ENCODE measurements at places on chromosomes 13 and 19.

- H3K4me1 ChIP-seq = peaks cover 12% of the 10 kb centered on the region
- no peak for DNase-seq
Observed at GRCh38 chr13:50843257-50844083, at the start of gene DLEU7. Gene DLEU7 (minus strand): TSS chr13:50843692. CDS start chr13:50843646, 46 bp downstream.

DNA sequence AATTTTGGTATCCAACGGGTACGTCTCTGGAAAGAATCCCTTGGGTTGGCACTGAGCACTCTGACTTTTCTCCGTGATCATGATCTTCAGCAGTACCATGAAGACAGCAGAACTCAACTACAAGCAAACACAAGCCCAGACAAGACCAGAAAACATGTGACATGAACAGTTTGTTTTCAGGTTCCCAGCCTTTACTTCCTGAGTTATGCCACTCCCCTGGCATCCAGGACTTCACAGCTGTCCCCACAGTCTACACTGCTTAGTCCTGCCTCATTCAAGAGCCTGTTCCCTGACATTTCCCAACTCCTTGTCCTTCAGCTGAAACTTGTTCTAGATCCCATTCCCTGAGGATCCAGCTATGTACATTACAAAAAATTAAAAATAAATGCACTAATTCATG is 4.9 kb upstream of the N4BP2L1 start:
- DNase-seq = no peak
- no peak overlapping the region for H3K27ac ChIP-seq
- H3K36me3 ChIP-seq = peaks cover 3% of the 10 kb centered on the region
- peaks cover 16% of the 10 kb centered on the region for H3K4me1 ChIP-seq

GRCh38 chr19:9139609-9140158 is 513 bp upstream of the ZNF317 start:
- peaks cover 20% of the 10 kb centered on the region for H3K4me1 ChIP-seq
- DNase-seq = no peak
- no peaks in the 10 kb centered on the region for H3K36me3 ChIP-seq

DNA sequence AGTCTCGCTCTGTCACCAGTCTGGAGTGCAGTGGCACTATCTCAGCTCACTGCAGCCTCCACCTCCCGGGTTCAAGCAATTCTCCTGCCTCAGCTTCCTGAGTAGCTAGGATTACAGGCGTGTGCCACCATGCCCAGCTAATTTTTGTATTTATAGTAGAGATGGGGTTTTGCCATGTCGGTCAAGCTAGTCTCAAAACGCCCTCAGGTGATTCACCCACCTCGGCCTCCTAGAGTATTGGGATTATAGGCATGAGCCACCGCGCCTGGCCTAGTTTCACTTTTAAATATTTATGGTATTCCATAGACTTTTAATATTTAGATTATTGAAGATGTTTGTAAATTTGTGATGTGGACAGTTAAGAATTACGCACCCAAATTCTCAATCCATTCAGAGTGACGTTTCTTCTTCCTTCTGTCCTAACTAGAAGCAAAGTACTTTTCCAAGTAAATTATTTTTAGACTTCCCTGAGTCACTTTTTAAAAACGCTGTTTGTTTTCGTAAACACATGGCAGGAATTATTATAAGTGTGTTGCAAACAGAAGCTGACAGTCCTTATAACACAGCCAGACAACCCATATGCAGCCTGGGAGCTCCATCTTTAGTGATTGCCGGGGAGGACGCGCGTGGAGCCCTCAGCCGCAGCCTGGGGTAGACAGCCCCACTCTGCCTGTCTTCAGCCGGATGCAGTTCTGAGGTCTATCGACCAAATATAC is 131.7 kb downstream of the ATP11A start:
- no peak overlapping the region for H3K27ac ChIP-seq
- H3K27me3 ChIP-seq = no peaks in the 10 kb centered on the region
- DNase-seq = peak; percentile 41
- no peak overlapping the region for H3K4me3 ChIP-seq

DNA sequence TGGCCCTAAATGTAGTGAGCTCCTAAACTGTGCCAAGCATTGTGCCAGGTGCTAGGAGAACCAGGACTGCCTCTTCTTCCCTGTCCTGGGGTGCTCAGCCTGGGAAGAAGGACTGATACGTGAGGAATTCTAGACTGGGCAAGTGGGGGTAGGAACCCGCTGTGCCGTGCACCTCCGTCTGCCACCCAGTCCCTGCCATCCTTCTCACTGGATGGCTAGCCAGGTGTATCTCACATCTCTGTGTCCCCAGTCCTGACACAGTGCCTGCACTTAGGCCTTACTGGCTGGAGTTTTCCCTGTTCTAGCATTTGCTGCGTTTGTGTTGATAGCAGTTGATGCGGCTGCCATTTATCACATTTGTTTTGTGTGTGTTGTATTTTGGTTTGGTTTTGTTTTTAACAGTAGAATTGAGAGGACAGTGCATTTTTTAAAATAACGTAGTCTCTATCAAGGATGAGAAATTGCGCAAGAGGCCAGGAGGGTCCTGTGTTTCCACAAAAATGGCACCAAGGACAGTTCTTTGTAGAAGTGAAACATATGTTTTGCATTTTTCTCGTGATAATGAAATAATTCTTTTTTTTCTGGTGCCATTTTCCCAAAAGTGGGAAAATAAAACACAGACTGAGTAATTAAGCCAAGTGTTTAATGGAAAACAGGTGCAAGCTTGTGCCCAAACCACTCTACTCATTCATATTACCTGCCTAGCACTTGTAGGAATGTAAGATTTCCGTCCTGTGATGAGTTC is 4.7 kb upstream of the GPR183 start:
- H3K4me3 ChIP-seq = no peak overlapping the region
- no peaks in the 10 kb centered on the region for H3K27me3 ChIP-seq
- peaks cover 4% of the 10 kb centered on the region for H3K36me3 ChIP-seq
- peaks cover 21% of the 10 kb centered on the region for H3K4me1 ChIP-seq

DNA sequence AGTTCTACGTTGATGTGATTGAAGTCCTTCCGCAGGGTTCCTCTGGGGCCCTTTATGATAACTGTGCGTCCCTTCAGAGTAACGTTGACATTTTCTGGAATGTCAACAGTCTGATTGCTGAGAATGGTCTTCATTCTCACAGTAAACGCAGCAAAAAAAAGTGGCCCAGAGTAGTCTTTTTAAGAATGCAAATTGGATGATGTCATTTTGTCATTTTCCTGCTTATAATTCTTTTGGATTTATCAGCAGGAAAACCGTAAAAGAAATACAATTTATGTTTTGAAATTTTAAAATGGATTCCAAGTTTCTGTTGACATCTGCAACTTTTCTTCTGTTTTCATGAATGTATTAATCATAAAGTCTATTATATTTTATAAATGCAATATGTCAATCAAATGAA is 14.8 kb downstream of the URI1 start:
- no peak overlapping the region for H3K27ac ChIP-seq
- H3K27me3 ChIP-seq = no peaks in the 10 kb centered on the region
- H3K4me3 ChIP-seq = no peak overlapping the region

DNA sequence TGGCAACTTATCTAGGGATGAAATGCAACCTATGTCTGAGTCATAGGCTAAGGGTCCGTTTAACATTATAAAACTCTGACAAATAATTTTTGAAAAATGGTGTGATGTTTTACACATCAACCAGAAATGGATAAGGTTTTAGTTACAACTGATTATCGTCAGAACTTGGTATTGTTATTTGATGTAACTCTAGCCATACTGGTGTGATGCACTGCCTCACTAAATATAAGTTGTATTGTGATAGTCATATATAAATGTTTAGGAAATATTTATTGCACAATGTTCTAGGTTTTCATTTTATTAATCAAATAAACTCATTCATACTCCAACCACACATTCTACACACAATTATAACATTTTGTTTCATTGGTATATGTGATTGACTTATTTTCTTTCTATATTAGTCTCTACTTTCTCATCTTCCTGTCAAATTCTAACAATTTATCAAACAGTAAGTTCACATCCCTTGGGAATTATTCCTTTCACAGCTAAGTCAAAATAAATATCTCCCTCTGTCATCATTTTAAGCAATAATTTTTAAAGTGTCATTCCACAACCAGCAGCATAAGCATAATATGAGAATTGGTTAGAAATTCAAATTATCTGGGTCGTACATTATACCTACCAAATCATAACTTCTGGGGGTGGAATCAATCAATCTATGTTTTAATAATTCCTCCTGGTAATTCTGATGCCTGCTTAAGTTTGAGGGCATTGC is 873.9 kb downstream of the SLITRK1 start:
- no peak for DNase-seq
- no peaks in the 10 kb centered on the region for H3K27me3 ChIP-seq
- no peaks in the 10 kb centered on the region for H3K36me3 ChIP-seq
- no peaks in the 10 kb centered on the region for H3K4me1 ChIP-seq

DNA sequence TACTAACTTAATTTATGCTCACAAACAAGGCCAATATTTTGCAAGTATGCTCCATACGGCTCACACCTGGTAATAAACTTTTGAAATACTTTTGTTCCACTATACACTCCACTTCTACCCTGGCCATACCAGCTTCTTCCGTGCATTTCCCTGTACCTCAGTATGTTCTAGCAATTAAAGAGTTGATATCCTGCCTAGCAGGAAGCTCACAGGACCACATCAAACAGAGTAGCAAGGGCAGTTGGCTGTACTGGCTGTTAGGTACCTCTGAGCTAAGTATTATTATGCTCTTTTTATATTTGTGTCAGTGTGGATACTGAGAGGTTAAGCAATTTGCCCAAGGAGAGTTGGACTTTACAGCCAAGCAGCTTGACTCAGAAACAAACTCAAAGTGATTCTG is 257.7 kb downstream of the SLITRK6 start:
- H3K4me3 ChIP-seq = no peak overlapping the region
- no peak for DNase-seq
- H3K27me3 ChIP-seq = no peaks in the 10 kb centered on the region
- no peaks in the 10 kb centered on the region for H3K36me3 ChIP-seq
- H3K27ac ChIP-seq = no peak overlapping the region

DNA sequence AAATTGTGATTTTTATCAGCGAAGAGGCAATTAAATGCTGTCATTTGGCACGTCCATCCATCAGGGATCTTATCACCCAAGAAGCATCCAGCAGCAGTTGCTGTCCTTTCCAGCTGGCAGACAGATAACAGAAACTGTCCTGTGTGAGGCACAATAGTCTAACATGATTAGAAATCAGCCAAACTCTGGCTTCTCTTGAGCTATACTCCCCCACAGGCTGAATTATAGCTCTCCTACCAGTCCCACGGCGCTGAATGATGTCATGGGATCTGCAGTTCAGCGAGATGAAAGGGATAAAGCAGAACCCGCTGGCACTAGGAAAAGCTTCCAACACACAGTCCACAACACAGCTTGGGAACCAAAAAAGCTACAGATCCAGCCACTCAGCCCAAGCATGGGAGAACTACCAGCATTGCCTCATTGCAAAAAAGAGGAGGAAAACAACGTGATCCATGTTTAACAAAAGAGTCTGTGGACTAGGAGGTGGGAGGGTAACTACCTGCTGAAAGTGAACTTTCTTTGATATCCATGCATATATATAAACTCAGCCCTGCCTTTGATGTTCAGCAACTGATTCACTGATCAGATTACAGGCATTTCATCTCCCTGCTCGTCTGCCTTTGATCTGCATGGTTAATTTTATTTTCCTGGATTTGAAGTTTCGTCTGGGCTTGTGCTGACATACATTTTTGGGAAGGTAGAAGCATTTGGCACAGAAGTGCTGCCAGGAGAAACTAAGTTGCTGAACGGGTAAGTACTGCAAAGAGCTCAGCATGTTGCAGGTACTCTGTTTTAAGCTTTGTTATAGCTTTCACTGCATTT is at the start of gene TNFRSF19:
Gene TNFRSF19, plus strand, starts transcription at position 314 of the 822 bp plus-strand sequence. CDS start 19,772 bp downstream, outside the sequence.
- H3K27me3 ChIP-seq = no peaks in the 10 kb centered on the region
- no peaks in the 10 kb centered on the region for H3K36me3 ChIP-seq
- H3K27ac ChIP-seq = peak within 1 kb of the TSS; percentile 74
- no peak for DNase-seq
- peaks cover 18% of the 10 kb centered on the region for H3K4me1 ChIP-seq

- no peaks in the 10 kb centered on the region for H3K36me3 ChIP-seq
- DNase-seq = no peak
- H3K4me1 ChIP-seq = peaks cover 44% of the 10 kb centered on the region
- H3K4me3 ChIP-seq = peak overlapping the region; percentile 48
- H3K27ac ChIP-seq = no peak overlapping the region
Observed at GRCh38 chr19:53982611-53983010, 8.8 kb upstream of the CACNG6 start.

DNA sequence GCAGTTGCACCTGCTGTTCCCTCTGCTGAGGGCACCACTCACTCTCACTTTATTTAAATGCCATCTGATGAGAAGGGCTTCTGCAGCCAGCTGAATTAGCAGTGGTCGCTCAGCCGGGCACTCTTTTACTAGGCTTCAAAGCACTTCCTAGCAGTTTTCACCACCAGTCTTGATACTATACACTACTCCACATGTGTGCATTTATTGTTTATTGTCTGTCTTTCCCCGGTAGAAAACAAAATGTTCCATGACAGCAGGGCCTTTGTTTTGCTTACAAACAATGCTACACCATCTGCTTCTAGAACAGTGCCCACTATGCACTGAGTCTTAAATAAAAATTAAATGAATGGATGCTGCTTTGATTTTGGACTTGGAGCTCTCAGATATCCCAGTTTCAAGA is 404.9 kb downstream of the FGF14 start:
- no peak overlapping the region for H3K27ac ChIP-seq
- DNase-seq = no peak
- H3K36me3 ChIP-seq = no peaks in the 10 kb centered on the region

DNA sequence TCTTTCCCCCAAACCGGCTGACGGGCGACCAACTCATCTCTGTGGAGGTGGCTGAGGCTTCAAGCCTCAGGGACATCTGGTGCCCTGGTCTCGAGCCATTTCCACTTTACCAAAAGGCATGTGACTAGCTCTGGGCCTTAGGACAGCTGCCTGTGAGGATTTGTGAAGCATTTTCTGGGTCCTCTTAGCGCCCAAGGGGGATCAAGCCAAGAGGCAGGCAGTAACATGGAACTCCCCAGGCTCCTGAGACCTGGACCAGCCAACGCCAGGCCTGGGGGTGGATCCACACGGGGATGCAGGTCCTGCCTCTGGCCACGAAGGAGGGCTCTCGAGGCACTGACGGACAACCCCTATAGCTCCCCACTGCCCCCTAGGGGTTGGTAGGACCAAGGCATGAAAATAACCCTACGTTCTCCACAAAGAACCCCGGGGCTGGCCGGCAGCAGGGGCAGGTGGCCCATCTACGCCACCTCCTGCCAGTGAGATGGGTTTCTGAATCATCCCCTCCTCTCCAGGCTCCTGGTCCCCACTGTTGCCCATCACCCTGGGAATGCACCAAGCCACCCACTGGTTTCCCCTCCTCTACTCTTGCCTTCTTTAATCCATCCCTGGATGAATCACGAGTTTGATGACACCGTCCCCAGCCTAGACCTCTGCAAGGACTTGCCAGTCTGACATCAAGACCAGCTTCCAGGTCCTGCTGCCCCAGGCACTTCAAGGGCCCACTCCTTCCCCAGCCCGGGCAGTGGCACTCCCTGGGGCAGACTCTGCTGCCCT is 7.0 kb upstream of the MYDGF start:
- H3K27me3 ChIP-seq = no peaks in the 10 kb centered on the region
- H3K36me3 ChIP-seq = peaks cover 60% of the 10 kb centered on the region
- no peak for DNase-seq

GRCh38 chr19:57338877-57339276 is 12.2 kb upstream of the ZNF304 start:
- no peaks in the 10 kb centered on the region for H3K27me3 ChIP-seq
- H3K36me3 ChIP-seq = no peaks in the 10 kb centered on the region
- H3K4me1 ChIP-seq = peaks cover 4% of the 10 kb centered on the region
- no peak overlapping the region for H3K4me3 ChIP-seq
- no peak overlapping the region for H3K27ac ChIP-seq
